ENCODE measurements at places on chromosomes 12 and 14.

GRCh38 chr12:52876372-52876771 is 27.6 kb upstream of the KRT78 start:
- DNase-seq = no peak

GRCh38 chr14:72743626-72744025 is 150.3 kb downstream of the DPF3 start:
- no peak for DNase-seq

- DNase-seq = no peak
These were observed 70.9 kb downstream of the STXBP6 start for GRCh38 chr14:24978862-24979724.

DNA sequence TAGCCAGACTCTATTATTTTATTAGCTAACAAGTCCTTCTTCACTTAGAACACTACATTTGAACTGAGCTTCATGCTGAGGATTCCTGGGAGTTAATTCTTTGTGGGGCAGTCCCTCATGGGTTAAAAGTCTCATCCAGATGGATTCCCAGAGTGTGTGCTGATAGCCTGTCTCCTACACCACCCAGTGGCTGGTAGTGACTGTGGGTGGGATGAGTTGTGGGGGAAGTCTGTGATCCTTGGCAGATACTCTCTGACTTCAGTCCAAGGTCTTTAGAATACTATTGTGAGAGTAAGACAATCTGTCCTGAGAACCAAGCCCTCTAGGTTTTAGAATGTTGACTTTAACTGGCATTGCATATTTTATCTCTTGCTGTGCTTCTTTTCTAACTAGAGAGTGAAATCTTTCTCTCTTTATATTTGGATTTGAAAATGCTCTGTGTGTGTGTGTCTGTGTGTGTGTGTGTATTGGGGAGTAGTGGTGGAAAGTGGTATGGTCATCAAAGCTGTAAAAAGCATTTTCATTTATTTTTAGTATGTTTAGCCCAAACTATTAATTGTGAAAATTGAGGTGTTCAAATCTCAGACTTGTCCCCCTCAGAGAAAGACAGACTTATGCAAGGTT is 37.3 kb downstream of the AKAP6 start:
- DNase-seq = peak; percentile 49

- DNase-seq = no peak
These were observed 758.0 kb upstream of the USP15 start for GRCh38 chr12:61502179-61502578.

- DNase-seq = no peak
These were observed 65.5 kb downstream of the PELI2 start for GRCh38 chr14:56183631-56184157.

All from Daoy (cell line).